ENCODE measurements at places on chromosomes 7 and 10.

DNA sequence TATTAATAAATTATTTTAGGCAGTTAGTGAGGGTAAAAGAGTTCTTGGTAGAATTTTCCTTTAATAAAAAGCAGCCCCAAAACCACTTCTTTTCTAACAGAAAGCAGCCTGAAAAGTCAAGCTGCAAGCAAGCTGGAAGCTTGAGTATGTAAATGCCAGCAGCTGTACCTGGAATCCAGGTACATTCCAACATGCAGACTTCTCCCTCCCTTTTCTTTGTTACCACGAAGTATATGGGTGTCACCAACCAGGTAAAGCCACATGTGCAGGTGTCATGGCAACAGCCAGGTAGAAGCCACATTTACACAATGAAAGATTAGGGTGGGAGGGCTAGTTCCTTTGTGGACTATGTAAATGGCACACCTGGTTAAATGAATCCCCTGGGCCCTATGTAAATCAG is 114.6 kb downstream of the EPC1 start:
- DNase-seq: no peak

- DNase-seq: no peak
Observed at GRCh38 chr10:86065711-86066251, 300.8 kb downstream of the GRID1 start.

- no peak for DNase-seq
Observed at GRCh38 chr10:1187855-1188557, 131.8 kb downstream of the WDR37 start.

GRCh38 chr10:113219446-113219845 is 269.4 kb downstream of the TCF7L2 start:
- DNase-seq: no peak
